ENCODE measurements at places on chromosomes 12 and 14.

- no peak for DNase-seq
These were observed 310.1 kb downstream of the SYT1 start for GRCh38 chr12:79174626-79175025.

DNA sequence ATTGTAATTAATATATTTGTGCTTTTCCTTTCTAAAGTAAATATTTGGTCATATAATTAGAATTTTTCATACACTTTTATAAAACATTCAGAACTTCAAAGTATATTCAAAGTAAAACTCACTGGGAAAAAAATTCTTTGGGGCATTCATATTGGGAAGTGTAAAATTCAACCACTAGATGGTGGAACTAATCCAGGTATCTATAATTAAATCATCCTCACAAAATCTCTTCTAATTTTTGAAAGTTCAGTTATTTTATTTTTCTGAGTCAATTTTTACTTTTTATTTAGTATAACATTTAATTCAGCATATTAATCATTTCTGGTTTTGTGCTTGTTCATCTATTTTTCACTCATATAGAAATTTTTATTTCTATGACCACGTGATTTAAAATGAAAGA is 81.0 kb downstream of the NTS start:
- DNase-seq, result no peak

GRCh38 chr12:93572712-93573551 is 457 bp downstream of the SOCS2 start:
- no peak for DNase-seq

DNA sequence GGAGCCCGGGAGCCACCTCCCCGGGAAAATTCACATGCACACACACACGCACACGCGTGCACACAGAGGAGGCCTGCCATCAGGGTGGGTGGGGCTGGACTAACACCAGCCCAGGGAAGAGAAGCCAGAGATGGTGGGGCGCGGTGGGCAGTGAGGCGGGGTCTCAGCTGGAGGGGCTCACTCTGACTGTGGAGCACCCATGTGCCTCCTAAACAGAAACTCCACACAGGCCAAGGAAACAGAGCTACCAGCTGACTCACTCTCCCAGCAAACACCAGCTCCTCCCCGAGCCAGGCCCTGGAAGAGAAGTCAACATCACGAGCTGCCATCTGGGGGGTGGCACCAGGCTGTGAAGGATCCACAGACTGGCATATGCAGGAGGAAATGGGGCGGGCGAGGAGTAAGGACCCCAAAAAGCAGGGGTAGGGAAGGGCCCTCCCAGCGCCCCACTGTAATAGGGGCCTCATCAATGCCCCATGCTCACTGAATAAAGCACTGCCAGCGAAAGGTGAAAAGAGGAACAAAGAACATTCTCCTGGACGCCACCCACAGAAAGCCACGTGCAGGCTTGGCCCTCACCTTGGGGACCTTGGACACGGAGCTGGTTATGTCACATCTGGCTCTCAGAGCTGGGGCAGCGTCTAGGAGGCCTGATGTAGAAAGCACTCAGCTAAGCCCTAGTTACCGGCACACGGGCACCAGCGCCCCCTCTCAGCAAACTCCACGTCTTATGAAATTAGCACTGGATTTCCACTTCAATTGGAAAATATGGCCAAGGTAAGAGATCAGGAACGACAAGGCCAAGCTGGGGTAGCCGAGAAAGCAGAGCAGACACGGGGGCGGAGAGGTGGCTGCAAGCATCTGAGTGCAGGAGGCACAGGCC is 8.4 kb upstream of the INF2 start:
- DNase-seq, result no peak

GRCh38 chr14:99183716-99184115 is 88.3 kb downstream of the BCL11B start:
- DNase-seq, result no peak
